ENCODE measurements at places on chromosomes 12 and 14.

DNA sequence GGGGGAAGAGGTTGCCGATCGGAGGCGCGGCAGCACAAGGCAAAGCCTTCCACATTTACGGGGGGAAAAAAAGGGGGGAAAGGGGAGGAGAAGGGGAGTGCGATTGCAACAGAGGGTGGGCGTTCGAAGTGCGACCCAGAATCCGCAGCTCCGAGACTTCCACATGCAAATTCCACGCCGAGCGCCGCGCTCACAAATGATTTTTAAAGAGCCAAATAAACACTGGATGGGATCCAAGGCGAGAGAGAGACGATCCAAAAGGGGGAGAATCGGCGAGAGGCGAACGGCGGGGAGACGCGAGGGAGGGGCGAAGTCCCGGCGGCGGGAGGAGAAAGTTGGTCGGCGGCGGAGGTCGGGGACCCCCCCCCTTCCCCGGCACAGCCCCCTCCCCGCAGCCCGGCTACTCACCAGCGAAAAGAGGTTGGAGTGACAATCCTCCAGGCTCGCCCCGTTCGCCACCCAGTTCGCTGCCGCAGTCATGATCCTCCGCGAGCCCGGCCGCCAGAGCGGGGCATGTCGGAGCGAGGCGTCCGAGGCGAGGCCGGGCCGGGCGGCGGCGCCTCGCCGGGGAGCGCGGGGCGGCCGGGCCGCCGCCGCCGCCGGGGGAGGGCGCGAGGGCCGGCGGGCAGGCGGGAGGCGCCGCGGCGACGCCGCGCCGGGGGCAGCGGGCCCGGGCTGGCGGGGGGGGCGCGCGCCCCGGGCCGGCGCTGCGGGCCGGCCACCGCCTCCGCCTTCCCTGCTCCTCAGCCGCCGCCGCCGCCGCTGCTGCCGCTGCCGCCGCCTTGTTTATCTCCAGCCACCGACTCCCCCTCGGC, 634 bp downstream of the MED13L start:
- DNase-seq: no peak

GRCh38 chr12:116059904-116060303, 217.6 kb downstream of the MED13L start:
- no peak for DNase-seq

DNA sequence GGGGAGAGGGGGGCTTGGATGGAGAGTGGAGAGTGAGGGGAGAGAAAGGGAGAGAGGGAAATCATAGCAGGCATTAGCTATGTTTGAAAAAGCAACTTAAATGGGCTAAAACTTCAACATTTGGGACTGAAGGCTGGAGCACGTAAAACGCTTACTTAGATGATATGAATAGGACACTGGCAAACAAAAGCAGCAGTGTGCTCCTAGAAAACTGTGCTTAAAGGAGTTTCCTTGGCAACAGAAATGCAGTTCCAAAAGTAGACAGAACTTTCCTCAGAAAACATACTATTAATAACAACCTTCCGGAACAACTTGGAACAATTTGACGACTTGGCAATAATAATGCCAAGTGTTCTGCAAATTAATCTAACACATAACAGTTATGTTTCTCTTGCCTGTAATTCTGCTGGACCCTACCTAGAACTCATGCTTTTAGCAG, 235.5 kb upstream of the NPAS3 start:
- DNase-seq: no peak

DNA sequence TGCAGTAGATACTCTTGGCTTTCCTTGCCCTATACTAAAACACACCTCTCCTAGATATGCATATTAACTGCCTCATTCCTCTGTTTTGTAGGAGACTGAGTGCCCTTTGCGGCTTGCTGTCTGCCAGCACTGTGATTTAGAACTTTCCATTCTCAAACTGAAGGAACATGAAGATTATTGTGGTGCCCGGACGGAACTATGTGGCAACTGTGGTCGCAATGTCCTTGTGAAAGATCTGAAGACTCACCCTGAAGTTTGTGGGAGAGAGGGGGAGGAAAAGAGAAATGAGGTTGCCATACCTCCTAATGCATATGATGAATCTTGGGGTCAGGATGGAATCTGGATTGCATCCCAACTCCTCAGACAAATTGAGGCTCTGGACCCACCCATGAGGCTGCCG, 15.4 kb downstream of the TRAFD1 start:
- peak; percentile 90 for DNase-seq

DNA sequence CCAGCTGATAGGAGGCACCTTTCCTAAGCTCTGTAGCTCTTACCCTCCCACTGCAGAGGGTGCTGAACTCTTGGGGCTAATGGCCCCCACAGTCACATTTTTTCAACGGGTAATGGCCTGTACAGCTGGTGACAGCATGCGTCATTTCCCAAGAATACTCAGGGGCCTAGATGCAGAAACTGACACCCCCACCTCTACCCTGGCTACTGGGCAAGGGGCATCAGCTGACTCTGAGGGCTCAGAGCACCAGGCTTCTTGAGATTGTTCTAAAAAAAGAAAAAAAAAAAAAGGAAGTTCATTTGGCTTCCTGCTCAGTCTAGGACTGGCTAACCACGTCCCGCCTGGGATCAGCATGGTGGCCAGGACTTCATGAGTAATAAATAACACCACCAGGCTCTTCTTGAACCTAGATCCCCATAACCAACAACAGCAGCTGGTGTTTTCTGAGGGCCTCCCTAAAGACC, 35.2 kb downstream of the ZFP36L1 start:
- DNase-seq: peak; percentile 40

- peak; percentile 25 for DNase-seq
Observed at GRCh38 chr12:118103601-118104382, at the start of gene VSIG10. Gene VSIG10, minus strand, starts transcription at chr12:118104011. Its CDS starts 340 bp downstream, at chr12:118103671.

- no peak for DNase-seq
Observed at GRCh38 chr14:56805201-56805991, 4.9 kb downstream of the OTX2 start.

DNA sequence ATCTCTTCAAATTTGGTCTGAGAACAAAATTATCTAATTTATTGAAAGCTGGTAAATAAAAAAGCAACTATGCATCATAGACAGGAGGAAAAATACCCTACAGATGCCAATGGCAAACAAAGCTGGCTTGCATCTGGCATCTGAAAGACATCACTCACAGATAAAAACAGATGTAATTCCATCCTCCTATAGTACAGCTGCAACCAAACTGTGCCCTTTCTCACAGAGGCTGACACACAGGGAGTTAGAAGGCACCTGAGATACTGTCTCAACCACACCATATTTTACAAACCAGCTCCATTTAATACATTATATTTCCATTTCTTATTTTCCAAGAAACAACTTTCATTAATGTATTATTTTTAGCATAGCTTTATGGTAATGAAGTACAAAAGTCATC, 39.4 kb downstream of the DUSP16 start:
- no peak for DNase-seq

DNA sequence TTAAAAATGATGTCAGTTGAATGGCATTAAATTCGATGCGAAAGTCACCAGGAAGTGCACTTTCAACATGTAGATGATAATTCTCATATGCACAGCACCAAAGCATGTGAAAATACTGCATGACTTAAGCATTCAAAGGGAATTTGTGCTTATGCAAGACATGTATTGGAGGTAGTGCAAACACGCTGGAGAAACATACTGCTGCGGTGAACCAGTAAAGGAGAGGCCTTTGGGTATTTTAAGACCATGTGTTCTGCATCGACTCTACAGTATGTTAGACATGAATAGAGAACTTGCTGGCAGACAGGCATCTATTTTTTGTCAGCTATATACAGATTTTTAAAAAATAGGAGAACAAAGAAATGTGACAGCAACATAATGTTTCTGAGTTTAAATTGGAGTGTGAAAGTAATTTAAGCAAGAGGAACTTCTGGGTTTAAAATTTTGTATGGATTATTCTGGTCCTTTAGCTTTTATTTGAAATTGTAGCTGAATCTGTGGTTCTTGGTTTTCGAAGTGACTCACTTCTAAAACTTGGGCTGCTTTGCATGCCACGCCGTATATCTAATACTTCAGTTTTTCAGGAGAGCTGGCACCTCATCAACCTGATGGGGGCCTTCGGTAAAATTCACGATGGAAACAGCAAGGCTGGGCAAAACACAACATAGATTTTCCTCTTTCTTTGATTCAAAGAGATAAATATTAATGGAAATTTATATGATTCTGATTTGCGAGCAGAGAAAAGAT, 408.7 kb downstream of the APAF1 start:
- DNase-seq: no peak

DNA sequence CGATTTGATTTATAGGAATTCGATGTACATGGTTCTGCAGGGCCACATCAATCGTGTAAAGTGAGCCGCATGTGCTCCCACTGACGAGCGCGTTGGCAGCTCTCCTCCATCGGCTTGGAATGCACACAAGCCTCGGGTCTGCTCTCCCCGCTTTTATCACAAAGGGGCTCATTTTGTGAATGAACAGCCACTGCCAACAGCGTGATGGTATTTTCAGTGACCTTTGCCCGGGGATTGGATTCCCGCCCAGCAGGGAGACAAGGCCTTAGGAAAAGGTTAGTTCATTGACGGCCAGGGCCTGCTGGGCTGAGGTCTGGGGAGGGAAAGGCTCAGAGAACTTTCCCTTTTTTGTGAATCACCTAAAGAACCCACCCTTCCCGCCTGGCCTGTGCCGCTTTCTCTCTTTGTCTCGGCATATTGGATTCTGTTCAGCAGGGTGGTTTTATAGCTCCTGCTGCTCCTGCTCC, 232.1 kb downstream of the MSRB3 start:
- DNase-seq: no peak

GRCh38 chr12:3328081-3328480, 162.9 kb upstream of the PRMT8 start:
- no peak for DNase-seq

DNA sequence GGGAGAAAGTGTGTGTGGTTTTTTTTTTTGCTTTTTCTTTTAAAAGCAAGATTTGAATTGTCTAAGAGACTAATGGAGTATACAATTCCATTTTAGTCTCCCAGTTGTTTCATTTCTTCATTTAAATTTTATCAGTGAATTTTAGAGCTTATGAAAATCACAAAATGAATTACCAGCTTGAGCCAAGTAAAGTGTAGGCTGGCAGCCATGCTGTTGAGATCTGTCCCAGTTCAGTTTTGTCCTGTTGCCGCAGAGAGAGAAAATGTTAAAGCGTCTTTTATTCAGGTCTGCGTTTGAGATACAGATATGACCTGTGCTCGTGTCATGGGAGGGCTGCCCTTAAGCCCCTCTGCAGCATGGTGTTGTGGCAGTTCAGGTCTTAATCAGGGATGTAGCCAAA, 256.5 kb downstream of the IPO8 start:
- DNase-seq: no peak

GRCh38 chr14:30874120-30874998, at the start of gene COCH:
Gene COCH, plus strand, starts transcription at chr14:30874559. Its CDS starts 380 bp downstream, at chr14:30874939.
- peak; percentile 65 for DNase-seq

DNA sequence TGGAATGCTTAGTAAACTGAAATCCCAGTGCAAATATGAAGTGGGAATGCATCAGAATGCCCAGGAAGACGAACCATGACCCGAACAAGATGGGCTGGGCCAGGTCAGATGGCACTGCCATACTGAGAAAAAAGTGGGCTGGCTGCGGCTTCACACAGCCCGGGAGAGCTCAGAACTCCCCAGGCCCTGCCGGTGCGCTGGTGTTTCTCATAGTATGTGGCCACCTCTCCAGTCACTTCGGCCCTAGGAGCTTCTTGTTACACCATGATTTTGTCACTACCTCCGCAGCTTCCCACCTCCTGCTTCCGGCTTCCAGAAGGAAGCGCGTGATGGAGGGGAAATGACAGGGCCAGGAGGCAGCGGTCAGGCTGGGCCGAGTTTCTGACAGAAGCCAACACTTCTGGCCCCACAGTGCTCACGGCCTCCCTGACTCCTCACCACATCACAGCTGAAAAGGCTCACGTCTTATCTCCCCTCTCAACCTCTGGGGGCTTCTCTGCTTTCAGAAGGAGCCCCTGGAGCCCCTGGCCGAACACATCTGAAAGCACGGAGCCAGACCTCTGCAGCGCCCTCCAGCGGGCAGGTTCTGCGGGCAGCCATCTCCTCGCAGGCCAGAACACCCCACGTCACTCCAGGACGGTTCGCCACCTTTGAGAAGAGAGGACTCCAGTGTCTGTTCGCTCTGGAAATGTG, 30.7 kb downstream of the DAD1 start:
- DNase-seq: no peak

GRCh38 chr14:52783206-52783605, 8.2 kb downstream of the GNPNAT1 start:
- no peak for DNase-seq

DNA sequence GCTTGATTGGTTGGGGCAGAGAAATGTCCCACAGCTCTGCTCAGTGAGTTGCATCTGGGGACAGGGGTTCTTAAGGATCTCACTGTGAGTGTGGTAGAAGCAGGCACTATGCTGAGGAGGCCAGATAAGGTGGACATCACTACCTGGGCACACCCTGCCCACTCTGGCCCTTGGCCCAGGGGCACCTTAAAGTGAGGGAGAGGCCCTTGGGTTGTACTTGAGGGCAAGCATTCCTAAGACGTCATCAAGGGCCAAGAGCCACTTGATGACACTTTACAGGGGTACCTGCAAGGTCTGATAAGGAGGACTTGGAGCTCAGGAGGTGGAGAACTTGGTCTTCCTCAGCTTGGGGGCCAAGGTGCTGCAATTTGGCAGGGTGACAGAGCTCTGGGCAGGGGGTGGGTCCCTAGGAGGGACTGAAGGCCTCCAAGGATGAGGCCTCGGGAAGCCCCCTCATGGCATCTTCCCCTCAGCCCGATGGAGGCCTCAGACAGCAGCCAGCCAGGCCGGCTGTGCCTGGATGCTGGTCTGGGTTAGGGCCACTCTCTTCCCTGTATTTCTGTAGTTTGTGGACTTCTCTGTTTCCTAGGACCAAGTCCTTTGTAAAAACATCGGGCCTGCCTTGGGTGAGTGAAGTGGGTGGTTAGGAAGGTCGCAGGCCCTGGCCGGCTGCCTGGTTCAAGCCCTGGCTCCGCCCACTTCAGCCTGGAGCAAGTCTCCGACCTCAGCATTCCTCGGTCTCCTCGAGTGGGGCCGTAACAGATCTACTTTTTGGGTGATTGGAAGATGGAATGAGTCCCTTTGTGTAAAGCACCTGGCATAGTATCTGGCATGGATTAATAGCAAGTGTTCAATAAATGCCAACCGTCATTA, 24.8 kb downstream of the GPR68 start:
- no peak for DNase-seq

DNA sequence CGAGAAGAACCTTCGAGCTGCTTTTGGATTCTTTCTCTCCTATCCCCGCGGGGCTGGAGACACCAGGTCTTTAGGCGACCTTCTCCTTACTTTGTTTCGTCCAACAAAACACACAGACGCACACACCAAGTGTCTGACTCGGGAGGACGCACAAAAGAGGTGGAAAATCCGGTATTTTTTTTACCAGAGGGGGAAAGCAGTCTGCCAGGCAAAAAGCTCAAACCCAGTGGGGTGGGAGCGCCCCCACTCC, 2.1 kb downstream of the SIX4 start:
- DNase-seq: no peak

DNA sequence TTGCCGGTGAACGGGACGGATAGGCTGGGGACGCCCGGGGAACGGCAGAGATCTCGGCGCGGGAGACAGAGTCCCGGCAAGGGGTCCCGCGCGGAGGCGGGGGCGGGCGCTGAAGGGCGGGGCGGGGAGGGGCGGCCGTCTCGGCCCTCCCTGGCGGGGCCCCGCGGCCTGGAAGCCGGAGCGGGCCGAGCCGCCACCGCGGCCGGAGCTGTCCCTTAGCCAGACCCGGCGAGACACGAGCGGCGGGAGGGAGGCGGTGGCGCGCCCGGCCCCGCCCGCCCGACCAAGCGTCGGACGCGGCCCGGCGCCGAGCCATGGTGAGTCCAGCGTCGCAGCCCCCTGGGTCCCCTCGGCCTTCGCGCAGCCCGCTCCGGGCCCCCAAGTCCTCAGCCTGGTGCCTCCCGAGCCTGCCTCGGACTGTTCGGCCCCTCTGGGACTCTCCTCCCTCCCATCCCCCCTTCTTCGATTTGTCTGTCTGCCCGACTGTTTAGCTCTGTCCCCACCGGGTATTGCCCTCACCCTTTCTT, at the start of gene ARHGEF40:
TSS of gene ARHGEF40 (plus strand) at position 222 of the 527 bp plus-strand sequence. CDS start at position 315, 93 bp downstream.
- no peak for DNase-seq

- DNase-seq: no peak
Observed at GRCh38 chr12:12488823-12489550, 73.7 kb downstream of the DUSP16 start.

Data from GF-D8 (cell line).